ENCODE measurements at places on chromosomes 2 and 18.

DNA sequence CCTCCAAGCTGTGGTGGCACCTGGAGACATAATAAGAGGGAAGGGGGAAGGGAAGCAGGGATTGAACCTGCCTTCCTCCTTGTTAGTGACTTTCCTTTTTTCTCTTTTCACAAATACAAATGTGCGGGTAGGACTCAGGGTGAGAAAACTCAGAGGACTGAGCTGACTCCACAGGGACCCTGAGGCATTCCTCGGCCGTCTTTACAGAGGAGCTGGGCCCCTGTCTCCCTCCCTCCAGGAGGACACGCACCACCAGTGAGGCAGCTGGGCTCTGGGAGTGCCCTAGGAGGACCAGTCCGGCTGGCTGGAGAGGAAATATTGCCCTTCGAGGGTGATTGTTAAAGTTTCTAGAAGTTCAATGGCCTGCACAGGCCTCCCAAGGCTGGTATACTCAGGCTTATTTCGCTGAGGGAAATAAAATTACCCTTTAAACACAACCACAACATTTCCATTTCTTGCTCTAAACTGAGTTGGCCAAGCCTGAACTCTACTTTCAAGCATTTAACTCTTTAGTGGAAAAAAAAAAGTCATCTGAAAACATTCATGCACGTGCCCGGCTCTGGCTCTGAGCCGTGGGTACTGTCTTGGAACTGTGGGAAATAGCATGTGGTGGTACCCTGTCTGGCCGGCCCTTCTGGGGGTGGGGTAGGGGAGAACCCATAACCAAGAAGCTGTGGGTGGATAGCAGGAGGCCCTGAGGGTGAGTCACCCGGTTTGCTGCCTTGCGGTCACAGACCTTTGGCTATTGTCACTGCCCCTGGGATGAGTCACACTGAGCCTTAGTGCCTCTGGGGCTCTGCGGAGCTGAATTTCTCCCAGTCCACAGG is 116.0 kb downstream of the COPS8 start:
- no peak for DNase-seq

DNA sequence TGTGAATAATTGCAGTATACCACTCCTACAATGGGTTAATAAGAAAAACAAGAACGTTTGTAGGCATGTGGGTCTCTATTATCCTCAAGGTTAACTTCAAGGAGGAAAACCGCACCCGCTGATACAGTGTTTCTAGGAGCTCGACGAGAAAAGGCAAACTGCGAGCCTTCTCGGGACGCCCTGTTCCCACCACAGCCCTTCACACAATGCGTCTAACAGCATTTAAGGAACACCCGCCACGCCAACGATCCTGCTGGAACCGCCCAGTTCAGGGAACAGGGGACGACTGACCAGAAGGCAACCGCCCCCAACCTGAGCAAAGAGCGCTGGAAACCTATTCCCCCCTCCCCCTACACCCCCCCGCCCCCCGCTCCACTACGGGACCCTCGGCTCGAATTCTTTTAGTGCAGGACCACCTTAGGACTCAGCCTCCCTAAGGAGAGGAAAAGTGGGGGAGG is 710 bp upstream of the TMSB10 start:
- peak; percentile 49 for DNase-seq

GRCh38 chr2:224086226-224086914 is 47.3 kb upstream of the SERPINE2 start:
- no peak for DNase-seq

- no peak for DNase-seq
These were observed 34.7 kb upstream of the ITSN2 start for GRCh38 chr2:24394998-24395397.

DNA sequence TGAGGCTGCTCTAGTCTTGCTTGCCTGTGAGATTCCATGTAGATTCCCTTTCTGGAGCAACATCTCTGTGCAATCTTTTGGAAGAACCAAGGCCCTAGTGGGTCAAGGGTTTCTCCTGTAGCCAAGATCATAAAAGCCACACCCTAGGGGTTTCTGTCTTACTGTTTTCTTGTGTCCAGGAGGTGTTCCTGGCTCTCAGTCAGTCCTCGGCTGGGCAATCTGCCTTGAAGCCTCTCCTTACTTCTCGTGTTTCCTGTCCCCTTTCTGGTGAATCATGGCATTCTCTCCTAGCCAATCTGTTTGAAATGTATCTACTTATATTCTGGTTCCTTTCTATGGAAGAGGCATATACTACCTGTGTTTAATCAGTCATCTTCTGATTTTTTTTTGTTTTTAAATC is 484.8 kb upstream of the UBE2E3 start:
- no peak for DNase-seq

Measured in HuH-7.5 (cell line).